NCI-H1105 treated with DMSO at 0.1 percent for 48 hours (cell line): ENCODE measurements at places on chromosomes 11 and 22.

DNA sequence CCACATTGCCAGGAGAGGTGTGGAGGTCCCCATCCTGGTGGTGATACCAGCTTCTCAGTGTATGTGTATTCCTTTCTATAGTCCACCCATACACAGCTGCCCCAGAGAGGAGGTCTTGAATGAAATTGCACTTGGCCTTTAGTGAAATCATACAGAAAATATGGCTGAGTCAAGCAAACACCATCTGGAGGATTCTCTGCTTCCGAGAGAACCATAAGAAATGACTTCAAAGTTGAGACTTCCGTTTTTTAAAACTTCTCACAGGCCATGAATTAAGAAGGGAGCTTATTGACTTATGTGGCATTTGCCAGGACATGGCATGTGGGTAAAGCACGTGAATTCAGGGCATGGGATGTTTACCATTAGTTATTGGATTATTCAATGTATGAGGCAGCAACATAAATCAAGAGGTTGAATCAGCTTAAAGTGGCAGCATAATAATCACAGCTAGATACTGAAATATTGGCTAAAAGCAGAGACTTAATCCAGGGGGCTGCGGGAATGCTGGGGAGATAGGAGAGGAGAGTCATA, 119.1 kb upstream of the MTNR1B start:
- no peak for DNase-seq

- no peak for DNase-seq
These were observed 2.9 kb downstream of the PIDD1 start for GRCh38 chr11:802018-802617.

- DNase-seq = no peak
These were observed 247.8 kb downstream of the NTM start for GRCh38 chr11:131618201-131618600.

GRCh38 chr11:84634309-84634708, 992.8 kb downstream of the DLG2 start:
- DNase-seq = no peak

- DNase-seq = no peak
These were observed 42.0 kb downstream of the ALG9 start for GRCh38 chr11:111829185-111829968.

GRCh38 chr11:71991494-71991893, 7.2 kb upstream of the IL18BP start:
- no peak for DNase-seq
